ENCODE measurements at places on chromosomes 11 and 22.

DNA sequence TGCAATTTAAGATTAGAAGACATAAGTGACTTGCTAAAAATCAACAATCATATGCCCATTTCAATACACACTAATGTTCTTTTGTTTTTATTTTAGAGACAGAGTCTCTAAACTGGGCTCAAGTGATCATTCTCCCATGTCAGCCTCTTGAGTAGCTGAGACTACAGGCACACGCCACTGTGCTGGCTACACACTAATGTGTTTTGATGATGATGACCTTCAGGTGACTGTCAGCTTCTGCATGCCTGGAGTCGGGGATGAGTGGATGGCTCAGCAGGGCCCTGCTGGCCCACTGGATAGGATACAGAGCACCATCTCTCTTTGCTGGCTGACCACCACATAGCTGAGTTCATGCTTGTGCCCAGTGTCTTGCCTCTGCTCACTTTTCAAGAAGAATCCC lies 27.0 kb upstream of the POU2AF1 start:
- no peak for DNase-seq

GRCh38 chr11:2408671-2409070 lies 8.1 kb downstream of the TSSC4 start:
- no peak for DNase-seq

DNA sequence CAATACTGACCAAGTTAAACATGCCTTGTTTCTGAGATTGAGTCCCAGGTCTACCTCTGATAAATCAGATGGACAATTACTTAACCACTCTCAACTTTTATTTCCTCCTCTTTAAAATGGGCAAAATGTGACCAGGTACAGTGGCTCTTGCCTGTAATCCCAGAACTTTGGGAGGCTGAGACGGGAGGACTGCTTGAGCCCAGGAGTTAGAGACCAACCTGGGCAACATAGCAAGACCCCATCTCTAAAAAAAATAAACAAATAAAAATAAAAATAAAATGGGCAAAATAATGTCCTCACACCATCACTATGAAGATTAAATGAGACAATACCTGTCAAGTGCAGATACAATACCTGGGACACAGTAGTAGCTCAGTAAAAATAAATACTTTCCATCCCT lies 33.0 kb downstream of the FZD4 start:
- no peak for DNase-seq

GRCh38 chr11:112558691-112559090 lies 298.0 kb upstream of the PLET1 start:
- DNase-seq: no peak

DNA sequence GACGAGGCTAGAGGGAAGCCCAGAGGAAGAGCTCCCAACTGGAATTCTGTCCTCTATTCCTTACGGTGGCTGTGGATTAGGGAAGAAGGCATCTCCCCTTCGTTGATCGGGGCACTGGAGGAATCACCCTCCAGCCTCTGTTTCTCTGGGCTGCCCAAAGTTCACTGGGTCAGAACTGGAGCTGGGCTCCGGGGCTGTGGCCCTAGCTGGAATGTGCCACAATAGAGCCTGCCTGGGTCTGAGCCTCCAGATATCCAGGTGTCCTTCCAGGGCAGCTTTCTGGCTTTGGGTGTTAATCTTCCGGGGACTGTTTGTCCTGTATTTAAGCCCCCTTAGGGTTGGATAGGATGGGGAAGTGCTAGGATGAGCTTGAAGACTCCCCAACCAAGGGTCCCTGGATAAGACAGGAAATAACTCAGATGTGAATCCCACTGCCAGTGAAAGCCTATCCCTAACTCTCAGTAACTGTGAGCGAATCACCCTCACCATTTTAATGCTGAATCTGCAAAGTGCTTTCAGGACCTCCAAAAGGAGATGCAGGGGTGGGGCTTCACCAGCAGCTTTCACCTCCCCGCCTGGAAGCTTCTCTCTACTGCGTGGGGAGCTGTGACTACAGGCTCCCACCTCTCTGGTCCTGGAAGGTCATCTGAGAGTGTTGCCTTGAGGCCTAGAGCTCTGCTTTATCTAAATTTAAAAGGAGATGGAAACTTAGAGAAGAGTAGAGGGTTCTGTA lies 9.5 kb downstream of the YPEL4 start:
- no peak for DNase-seq

GRCh38 chr11:34890089-34890488 lies 26.1 kb downstream of the APIP start:
- DNase-seq: no peak

GRCh38 chr11:12508151-12508751 lies 130.9 kb downstream of the PARVA start:
- no peak for DNase-seq

- DNase-seq: no peak
These were observed 57.9 kb downstream of the RAB38 start for GRCh38 chr11:88117281-88117858.

DNA sequence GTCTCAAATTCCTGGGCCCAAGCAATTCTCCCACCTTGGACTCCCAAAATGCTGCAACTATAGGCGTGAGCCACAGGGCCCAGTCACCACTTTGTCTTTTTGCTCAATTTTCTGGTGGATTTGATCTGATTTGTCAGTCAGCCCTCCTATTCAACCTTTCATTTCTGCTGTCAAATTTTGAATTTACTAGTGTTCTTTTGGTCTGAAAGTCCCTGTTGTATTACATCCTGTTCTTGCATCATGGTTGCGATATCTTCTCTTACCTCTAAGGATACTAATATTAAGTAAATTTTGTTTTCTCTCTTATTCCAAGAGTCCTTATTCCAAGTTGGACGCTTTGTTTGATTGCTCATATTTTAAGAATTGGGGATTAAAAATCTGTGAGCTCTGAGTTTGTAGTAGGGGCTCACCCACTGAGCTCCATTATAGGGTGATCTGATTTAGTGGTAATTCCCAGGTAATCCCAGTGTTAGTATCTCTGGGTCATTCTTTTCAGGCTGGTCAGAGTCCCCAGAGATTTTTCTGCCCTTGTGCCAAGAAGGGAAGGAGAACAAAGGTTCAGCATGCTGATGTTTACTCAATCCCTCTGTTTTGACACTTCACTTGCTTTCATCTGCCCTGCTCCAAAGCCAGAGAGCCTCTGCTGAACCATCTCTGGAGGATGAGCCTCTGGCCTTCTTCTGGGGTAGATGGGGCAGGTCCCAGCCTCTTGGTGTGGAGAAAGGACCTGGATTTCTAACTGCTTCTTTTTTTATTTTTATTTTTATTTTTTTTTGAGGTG lies 10.0 kb downstream of the UPB1 start:
- DNase-seq: no peak

DNA sequence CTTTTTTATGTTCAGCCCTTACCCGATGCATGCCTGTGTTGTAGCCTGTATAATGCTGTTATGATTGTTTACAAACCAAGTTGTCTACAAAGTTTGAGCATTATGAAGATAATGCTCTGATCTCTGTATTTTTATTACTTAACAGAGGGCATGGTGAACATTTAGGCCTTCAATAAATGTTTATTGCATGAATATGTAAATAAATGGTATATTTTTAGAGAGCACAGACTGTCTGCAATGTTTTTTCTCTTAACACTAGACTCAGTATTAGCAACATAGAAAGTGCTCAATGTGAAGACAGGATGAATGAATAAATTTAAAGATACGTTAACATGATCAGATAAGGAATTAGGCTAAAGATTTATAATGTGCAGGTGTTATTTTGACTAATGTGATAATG lies 130.9 kb downstream of the UVRAG start:
- DNase-seq: no peak

- DNase-seq: no peak
These were observed 36.9 kb downstream of the MOB2 start for GRCh38 chr11:1449490-1450243.

DNA sequence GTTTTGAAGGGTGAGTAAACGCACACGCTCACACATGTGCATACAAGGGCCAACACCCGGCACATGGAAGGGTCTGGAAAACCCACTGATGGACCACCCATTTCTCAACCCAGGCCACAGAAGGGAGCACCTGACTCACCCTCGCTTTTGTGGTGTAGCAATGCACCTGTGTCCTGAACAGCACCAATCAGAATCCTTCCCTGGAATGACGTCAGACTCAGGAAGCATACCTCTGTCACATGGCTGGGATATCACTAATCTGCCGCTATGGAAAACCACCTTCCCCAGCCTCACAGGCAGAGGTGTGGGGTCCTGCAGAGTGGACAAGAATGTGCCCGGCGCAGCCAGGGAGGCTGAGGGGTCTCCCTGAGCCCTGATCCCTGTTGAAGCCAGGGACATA lies 9.0 kb upstream of the OSM start:
- DNase-seq: no peak

DNA sequence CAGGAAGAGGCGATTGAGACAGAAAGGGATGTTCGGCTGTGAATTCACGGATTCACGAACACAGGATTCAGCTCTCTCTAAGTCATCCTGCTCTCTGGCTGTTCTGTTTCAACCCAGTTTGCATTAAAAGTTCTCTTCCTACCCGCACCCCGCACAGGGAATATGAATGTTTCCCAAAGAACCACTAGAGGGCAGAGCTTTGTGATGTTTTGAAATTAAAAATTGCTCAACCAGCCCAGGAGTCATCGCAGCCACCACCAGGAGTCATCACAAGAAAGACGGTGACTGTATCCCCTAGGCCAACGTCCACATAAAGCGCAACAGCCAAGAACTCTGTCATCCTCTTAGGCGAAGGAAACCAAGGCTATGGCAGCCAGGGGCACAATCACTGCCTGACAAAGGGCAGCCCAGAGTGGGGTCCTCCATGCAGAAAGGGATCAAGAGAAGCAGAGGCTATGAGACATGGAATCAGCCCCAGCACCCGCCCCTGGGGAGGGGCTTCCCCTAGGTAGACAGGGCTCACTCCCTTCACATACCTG lies 122.4 kb downstream of the WT1 start:
- no peak for DNase-seq

DNA sequence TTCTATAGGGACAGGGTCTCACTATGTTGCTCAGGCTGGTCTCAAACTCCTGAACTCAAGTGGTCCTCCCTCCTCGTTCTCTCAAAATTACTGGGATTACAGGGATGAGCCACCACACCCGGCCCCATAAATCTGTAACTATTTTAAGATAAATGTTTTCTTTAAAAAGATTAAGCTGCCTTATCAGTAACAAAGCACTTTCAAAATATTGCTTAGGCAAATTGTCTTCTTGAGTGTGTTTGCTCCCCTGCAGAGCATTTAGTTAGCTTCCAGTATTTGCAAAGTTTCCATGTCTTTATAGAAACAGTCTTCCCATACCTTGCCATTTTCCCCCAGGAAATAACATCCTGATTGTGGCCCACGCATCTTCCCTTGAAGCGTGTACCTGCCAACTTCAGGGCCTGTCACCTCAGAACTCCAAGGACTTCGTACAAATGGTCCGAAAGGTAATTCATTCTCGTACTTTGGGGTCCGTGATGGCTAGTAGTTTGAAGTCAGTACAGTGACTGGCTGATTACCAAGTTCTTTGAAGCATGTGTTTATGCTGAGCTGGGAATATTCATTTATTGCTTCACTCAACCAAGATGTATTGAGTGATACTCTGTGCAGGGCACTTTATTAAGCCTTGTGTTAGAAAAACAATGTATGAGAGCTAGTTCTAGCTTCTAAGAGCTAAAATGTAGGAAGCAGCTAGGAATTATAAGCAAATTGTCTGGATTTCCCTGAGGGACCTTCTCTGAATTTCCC lies 30.4 kb upstream of the CRTAM start:
- no peak for DNase-seq

GRCh38 chr22:33188326-33188725 lies 130.1 kb upstream of the SYN3 start:
- DNase-seq: no peak

DNA sequence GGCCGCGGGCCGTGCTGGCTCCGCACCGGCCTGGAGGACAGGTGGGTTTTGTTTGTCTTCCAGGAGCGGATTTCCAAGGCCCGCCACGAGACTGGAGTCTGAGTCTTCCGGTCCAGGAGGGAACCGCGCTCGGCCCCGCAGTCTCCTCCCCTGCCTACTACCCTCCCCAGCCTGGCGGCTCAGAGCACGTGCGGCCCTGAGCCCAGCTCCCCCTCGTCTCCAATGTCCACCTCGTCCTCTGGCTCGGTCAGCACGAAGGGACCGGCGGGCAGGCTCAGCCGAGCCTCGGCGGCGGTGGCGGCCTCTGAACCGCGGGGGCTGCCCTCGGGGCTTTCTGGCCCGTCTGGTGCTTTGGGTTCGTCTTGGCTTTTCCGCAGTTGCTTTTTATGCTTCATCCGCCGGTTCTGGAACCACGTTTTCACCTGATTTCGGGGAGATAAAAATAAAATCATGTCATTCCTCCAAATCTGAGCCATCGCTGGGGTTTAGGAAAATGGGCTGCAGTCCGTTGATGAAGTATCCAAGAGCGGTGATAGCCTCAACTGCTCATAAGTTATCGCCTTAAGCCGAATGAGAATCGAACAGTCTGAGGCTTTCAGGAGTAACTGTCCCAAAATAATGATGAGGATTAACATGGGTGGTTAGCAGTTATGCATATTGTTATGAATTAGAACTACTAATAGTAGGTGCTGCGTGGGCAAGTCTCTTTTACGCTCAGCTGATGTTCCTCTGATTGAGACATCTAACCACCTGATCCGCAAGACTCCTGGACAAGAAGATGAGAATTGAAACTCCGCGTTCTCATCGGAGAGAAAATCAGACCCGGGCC lies 4.0 kb downstream of the BSX start:
- DNase-seq: no peak

DNA sequence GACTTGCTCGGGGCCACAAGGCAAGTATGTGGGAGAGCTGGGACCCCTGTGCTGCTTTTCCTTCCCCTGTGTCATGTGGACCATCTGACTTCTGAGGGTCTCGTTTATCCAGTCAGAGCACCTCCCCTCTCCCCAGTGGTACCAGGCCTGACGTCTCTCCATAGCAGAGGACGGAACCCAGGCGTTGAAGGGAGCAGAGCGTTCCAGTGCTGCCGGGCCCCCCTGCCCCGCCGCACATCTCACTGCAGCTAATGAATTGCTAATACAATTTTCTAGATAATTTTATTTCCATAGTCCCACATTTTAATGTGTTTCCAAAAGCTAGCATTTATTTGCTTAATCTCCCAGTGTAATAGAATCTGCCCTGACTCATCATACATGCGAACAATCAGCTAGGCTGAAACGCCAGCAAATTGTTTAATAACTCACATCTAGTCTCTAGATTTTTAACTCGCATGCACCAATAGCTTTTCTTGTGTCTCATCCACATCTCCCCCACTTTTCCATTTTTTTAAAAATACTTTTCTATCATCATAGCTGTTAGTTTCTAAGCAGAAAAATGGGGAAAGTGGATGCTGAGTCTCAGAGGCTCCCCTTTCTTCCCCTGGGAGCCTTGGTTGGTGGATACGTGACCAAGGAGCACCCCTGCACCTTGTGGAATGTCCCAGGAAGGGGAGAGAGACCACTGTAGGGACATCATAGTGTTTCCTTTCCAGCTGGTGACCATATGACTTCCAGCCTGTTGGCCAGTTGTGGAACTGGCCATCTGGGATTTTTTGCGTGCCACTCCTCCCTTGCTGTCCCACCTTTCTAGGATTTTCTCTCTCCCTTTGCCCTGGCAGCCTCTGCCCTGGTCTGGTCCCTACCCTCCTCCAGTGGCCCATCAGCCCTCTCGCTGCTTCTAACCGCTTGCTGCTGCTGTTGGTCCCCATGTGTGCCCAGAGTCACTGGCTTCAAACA lies 58.6 kb upstream of the NNMT start:
- no peak for DNase-seq

Data from activated effector memory CD4-positive, alpha-beta T cell treated with Interleukin-2 at 50 U/mL for 16 hours (primary cell).